ENCODE measurements at places on chromosomes 4 and X.
A peak's percentile ranks its signal among the peaks of the same experiment; 100 is the strongest.

- H3K4me3 ChIP-seq, result no peak overlapping the region
- H3K27me3 ChIP-seq, result no peaks in the 10 kb centered on the region
- no peaks in the 10 kb centered on the region for H3K36me3 ChIP-seq
- no peaks in the 10 kb centered on the region for H3K4me1 ChIP-seq
Measured at GRCh38 chr4:40118861-40119260, 62.2 kb downstream of the N4BP2 start.

- H3K4me1 ChIP-seq, result no peaks in the 10 kb centered on the region
- H3K4me3 ChIP-seq, result no peak overlapping the region
- DNase-seq, result no peak
- no peaks in the 10 kb centered on the region for H3K36me3 ChIP-seq
- no peaks in the 10 kb centered on the region for H3K27me3 ChIP-seq
Measured at GRCh38 chrX:3161681-3162080, 120.4 kb downstream of the ARSF start.

GRCh38 chrX:121308276-121308805 lies 260.9 kb downstream of the GLUD2 start:
- no peaks in the 10 kb centered on the region for H3K36me3 ChIP-seq
- no peaks in the 10 kb centered on the region for H3K27me3 ChIP-seq
- no peaks in the 10 kb centered on the region for H3K4me1 ChIP-seq
- DNase-seq, result peak; percentile 89
- no peak overlapping the region for H3K27ac ChIP-seq

DNA sequence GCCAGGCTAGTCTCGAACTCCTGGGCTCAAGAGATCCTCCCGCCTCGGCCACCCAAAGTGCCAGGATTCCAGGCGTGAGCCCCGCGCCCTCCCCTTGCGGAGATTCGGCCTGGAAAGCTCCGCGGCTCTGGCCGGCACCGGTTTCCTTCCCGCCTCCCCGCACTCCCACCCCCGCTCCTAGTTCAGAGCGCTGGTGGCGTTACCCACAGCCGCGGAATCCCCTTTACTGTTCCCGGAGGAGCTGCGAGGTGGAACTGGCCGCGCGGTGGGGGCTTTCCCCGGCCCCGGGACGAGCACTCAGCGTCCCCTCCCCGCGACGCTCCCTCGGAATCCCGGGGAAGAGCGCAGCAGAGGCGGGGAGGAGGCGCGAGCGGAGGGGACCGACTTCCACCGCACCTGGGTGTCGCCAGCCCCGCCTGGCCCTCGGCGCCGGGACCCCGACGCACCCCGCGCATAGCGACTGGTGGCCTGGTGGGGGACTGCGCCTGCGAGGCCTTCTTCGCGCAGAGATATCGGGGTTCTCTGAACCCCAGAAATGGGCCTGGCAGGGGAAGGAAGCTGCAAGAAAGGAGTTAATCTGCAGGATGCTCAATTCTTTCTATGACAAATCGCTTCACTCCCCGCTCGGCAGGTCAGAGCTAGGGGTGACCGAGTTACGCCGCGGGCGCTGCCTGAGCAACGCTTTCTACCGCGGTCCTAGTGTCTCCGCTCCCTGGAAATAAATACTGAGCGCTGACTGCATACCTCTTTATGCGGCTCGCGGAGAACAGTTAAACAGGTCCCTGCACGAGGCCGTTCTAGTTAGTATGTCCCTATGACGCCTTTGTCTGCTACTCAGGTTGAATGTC lies 14.6 kb upstream of the SLC25A4 start:
- H3K4me1 ChIP-seq, result peaks cover 4% of the 10 kb centered on the region
- no peak overlapping the region for H3K27ac ChIP-seq
- H3K36me3 ChIP-seq, result no peaks in the 10 kb centered on the region
- peak; percentile 19 for DNase-seq

DNA sequence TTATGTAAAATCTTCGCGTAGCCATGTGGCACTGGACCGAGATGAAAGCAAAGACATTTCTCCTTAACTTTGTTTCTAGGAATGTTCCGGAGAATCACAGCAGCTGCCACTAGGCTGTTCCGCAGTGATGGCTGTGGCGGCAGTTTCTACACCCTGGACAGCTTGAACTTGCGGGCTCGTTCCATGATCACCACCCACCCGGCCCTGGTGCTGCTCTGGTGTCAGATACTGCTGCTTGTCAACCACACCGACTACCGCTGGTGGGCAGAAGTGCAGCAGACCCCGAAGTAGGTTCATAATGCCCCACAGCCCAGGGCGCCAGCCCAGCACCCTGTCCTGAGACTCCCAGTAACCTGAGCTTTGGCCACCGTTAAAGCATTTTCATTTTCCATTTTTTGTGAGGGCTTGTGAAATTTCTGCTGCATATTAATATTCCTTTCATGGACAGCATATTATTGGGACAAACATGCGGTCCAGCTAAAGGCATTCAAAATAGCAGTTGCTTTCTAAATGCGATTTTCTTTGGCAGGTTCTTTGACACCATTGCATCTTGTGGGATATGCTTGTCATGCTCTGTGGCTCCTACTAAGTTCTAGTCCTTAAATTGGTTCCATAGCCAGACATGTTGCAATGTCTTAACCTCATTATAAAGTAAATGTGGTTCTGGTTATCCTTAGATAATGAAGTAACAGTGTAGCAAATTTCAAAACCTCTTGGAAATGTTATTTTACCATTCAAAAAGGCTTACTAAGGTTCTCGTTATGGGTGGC lies 49.1 kb upstream of the MSANTD1 start:
- H3K36me3 ChIP-seq, result peaks cover 8% of the 10 kb centered on the region
- peaks cover 7% of the 10 kb centered on the region for H3K4me1 ChIP-seq
- DNase-seq, result no peak
- no peak overlapping the region for H3K27ac ChIP-seq
- no peaks in the 10 kb centered on the region for H3K27me3 ChIP-seq
- H3K4me3 ChIP-seq, result no peak overlapping the region

DNA sequence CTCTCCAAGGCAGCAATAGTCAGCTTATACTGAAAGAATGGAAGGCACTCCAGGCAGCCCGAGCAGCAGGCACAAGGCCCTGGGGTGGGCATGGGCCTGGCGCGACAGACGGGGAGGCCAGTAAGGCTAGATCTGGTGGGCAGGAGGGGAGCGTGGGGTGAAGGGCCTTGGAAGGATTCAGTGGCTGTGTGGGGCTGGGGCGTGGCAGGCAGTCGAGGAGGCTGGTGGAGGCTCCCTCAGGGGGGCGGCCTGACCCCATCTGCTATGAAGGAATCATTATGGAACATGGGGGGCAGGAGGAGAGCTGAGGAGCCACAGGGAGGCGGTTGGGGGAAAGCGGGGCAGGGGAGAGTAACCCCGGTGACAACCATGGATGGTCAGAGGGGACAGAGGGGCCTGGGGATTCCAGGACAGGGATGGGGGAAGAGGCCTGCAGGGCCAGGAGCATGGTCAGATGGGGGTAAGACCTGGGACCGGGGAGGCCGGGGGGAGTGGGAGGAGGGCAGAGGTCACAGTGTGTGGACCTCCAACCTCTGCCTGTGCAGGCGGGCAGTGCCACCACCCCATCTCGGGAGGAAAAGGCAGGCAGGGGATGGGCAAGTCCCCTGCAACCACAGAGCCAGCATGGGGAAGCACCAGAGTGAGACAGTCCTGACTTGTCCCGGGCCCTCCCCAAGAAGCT lies 70.3 kb downstream of the ACOX3 start:
- no peak overlapping the region for H3K27ac ChIP-seq
- no peak overlapping the region for H3K4me3 ChIP-seq
- H3K27me3 ChIP-seq, result no peaks in the 10 kb centered on the region
- no peaks in the 10 kb centered on the region for H3K36me3 ChIP-seq
- no peaks in the 10 kb centered on the region for H3K4me1 ChIP-seq

DNA sequence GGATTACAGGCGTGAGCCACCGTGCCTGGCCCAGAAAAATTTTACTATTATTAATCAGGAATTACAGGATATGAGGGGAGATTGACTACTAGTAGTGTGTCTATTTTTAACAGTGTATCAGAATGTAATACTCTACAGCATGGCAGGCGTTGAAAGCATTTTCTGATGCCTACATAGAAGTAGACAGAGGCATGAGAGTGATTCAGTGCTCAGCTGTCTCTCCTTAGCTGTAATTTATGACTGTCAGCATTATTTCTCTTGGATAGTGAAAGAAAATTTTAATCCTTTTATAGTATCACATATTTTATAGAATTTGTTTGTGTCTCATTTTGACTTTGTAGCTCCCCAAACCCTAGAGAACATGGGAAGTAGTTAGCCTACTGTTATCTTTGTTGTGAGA lies 20.7 kb downstream of the ARHGAP24 start:
- no peaks in the 10 kb centered on the region for H3K36me3 ChIP-seq
- DNase-seq, result no peak
- H3K4me1 ChIP-seq, result peaks cover 19% of the 10 kb centered on the region
- H3K27ac ChIP-seq, result no peak overlapping the region

- no peak overlapping the region for H3K4me3 ChIP-seq
- no peaks in the 10 kb centered on the region for H3K27me3 ChIP-seq
- no peak overlapping the region for H3K27ac ChIP-seq
Measured at GRCh38 chr4:78166622-78167021, 109.5 kb downstream of the FRAS1 start.

GRCh38 chrX:122363112-122363795 lies 820.8 kb upstream of the GRIA3 start:
- H3K4me3 ChIP-seq, result no peak overlapping the region
- no peak overlapping the region for H3K27ac ChIP-seq
- DNase-seq, result no peak

- no peak for DNase-seq
- H3K4me1 ChIP-seq, result no peaks in the 10 kb centered on the region
- no peaks in the 10 kb centered on the region for H3K36me3 ChIP-seq
- no peaks in the 10 kb centered on the region for H3K27me3 ChIP-seq
- no peak overlapping the region for H3K27ac ChIP-seq
Measured at GRCh38 chrX:150146271-150146896, 208.1 kb upstream of the EOLA2 start.

DNA sequence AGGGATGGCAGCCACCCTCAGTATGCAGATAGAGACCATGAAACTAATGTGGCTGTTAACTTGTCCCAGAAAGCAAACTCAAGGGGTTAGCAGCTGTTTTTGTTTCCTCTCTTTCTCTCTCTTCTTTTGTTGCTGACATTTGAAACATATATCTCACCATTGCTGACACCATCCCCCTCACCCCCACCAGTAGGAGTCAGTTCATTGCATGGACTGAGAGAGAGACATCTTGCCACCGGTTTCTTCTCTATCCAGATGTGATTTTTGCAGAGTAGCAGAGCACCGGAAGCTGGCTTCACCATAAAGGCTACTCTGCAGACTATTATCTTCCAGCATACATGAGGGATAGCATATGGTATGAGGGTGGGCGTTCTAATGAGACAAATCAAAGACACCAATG lies 177.1 kb upstream of the FRG1 start:
- H3K4me1 ChIP-seq, result no peaks in the 10 kb centered on the region
- DNase-seq, result no peak
- H3K27ac ChIP-seq, result no peak overlapping the region
- H3K27me3 ChIP-seq, result no peaks in the 10 kb centered on the region
- no peak overlapping the region for H3K4me3 ChIP-seq
- H3K36me3 ChIP-seq, result no peaks in the 10 kb centered on the region
